ENCODE measurements at places on chromosomes 2 and 18. TPM values are rescaled to one million over a fixed set of nuclear protein-coding genes. Genes with fewer than 3 reads are reported as not detected.

Gene RNF125
- polyA plus RNA-seq, result 11.7 TPM

Gene RAB3GAP1
- polyA plus RNA-seq, result 42.1 TPM

DNA sequence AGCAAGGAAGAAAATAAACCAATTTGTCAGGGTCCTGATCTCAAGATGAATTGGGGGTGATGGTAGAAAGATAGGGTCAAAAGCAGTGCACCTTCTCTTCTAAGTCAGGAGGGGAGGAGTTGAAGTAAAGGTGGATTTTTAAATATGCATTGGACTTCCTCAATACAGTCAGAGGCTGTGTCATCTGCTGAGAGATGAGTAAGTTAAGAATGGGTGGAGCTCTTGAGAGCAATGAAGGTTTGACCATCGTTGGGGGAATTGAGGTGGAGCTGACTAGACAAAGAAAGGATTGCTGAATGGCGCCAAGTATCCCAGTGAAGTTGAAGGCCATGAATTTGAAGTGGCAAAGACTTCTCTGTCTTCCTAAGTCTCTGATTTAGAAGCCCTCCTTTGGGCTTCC, 18.4 kb upstream of the CPO start:
- no peak for DNase-seq

DNA sequence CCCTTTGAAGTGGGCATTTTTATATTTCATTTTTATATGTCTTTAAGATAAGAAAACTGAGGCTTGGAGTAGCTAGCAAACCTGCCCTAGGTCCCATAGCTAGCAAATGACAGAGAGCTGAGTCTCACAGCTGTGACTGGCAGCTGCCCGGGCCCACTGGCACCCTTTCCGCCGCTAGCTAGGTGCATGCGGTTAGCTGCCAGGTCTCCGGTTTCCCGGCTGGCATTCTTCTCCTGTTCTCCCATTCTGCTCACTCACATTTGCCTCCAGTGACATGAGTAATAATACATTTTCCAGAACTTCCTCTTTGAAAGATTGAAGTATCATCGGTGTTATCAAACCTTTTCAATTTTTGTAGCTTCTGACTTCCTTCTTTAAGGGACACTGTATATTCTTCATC, 38.7 kb downstream of the MTCL1 start:
- DNase-seq, result no peak

- no peak for DNase-seq
These were observed 941 bp upstream of the MPPE1 start for GRCh38 chr18:11909061-11909455.

Gene CREG2
- 4.3 TPM for polyA plus RNA-seq

Gene EPAS1
- polyA plus RNA-seq, result 30.7 TPM

DNA sequence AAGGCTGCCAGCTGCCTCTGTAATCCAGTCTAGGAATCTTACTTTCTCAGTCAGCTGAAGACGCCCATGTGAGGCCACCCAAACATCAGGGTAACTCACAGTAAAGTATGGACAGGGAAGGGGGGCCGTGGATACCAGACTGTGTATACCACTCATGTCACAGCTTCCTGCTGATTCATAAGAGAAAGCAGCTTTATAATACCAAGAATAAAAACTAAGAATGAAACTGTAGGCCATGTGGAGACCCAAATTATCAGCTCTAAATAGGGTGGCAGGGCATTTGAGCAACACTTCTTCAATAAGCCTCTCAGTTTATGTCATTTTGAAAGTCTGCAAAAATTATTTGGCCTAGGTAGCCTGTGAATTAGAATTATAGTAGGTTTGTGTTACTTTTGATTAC, 115.0 kb upstream of the CDCA7 start:
- no peak for DNase-seq

- no peak for DNase-seq
These were observed 35.3 kb downstream of the TCF4 start for GRCh38 chr18:55552526-55553189.

- no peak for DNase-seq
These were observed 279.9 kb downstream of the ALPK2 start for GRCh38 chr18:58348951-58349350.

DNA sequence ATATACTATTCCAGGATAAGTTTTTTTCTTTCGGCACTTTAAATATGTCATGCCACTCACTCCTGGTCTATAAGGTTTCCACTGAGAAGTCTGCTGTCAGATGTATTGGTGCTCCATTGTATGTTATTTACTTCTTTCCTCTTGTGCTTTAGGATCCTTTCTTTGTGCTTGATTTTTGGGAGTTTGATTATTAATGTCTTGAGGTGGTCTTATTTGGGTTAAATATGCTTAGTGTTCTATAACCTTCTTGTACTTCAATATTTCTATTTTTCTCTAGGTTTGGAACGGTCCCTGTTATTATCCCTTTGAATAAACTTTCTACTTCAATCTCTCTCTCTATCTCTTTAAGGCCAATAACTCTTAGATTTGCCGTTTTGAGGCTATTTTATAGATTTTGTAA, 28.3 kb downstream of the STPG4 start:
- DNase-seq, result no peak
